Activated naive CD4-positive, alpha-beta T cell treated with anti-CD3 and anti-CD28 coated beads, Interleukin-2, amount 10 ng/mL, durations not matched to agents 5 hours and 36 hours (primary cell): ENCODE measurements at places on chromosomes 5 and 9. TPM values are rescaled to one million over a fixed set of nuclear protein-coding genes. Genes with fewer than 3 reads are reported as not detected.

UBE2R2 gene
- total RNA-seq: 35.4 TPM

AGXT2 gene
- total RNA-seq: not detected

STKLD1 gene
- 1.0 TPM for total RNA-seq

RIOK2 gene
- 23.8 TPM for total RNA-seq

EDIL3 gene
- total RNA-seq: not detected

SLC4A9 gene
- total RNA-seq: 0.72 TPM

PCDHB6 gene
- total RNA-seq: not detected

TMEM171 gene
- total RNA-seq: not detected

ALDH7A1 gene
- total RNA-seq: 3.4 TPM

SPATA31C1 gene
- not detected for total RNA-seq

ELOVL7 gene
- total RNA-seq: 0.51 TPM

ZNF454 gene
- total RNA-seq: not detected

ZNF879 gene
- total RNA-seq: 7.3 TPM

MCTP1 gene
- total RNA-seq: not detected

PHF24 gene
- not detected for total RNA-seq

ADRA1B gene
- total RNA-seq: not detected

ZNF618 gene
- 0.24 TPM for total RNA-seq

IFNA21 gene
- not detected for total RNA-seq

ARL14EPL gene
- not detected for total RNA-seq

SPINK4 gene
- not detected for total RNA-seq

GABRA1 gene
- total RNA-seq: not detected

ABLIM3 gene
- total RNA-seq: not detected

GBA2 gene
- 53.8 TPM for total RNA-seq

NR6A1 gene
- total RNA-seq: 0.19 TPM

PCYOX1L gene
- 33.4 TPM for total RNA-seq

CCDC180 gene
- 3.4 TPM for total RNA-seq

FGF18 gene
- not detected for total RNA-seq

EQTN gene
- total RNA-seq: not detected

GRAMD2B gene
- total RNA-seq: 4.2 TPM

SLC1A3 gene
- total RNA-seq: not detected

CCL27 gene
- total RNA-seq: not detected

RFK gene
- total RNA-seq: 17.7 TPM

AMACR gene
- 6.7 TPM for total RNA-seq

LVRN gene
- total RNA-seq: not detected

TMEM252 gene
- total RNA-seq: not detected

SHOC1 gene
- total RNA-seq: not detected

SPAG8 gene
- total RNA-seq: 1.8 TPM

MARCOL gene
- not detected for total RNA-seq

NR4A3 gene
- 0.24 TPM for total RNA-seq

FBP1 gene
- total RNA-seq: 1.3 TPM

SEMA4D gene
- 285 TPM for total RNA-seq

MRPL50 gene
- total RNA-seq: 9.9 TPM
